ENCODE measurements at places on chromosomes 16 and 17.
A peak's percentile ranks its signal among the peaks of the same experiment; 100 is the strongest.

DNA sequence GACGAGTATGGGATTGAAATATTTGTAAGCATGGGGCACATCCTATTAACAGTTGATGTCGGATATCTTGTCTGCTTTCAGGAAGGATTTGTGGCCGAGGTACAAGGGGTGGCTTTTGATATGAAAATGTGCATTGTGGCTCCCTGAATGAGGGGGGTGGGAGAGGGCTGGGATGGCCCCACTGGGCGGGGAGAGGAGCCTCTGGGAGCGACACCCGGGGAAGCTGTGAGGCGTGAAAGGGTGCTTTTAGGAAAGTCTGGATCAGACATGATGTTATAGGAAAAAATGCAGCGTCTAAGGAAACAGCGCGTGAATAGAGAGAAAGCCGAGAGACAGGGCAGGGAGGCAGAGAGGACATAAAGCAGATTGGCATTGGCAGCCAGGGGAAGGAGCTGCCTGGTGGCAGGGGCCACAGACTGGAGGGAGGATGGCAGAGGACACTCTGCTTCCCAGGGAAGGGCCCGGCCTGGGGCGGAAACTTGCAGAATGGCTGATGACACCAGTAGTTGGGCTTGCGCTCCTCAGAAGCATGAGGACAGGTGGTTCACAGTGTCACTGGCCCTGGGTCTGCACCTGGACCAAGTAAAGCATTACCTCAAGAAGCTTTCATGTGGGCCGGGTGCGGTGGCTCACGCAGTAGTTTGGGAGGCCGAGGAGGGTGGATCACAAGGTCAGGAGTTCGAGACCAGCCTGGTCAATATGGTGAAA lies 95.7 kb downstream of the NTN1 start:
- no peak for DNase-seq

GRCh38 chr16:12271006-12271405 lies 294.5 kb downstream of the SNX29 start:
- no peak for DNase-seq

DNA sequence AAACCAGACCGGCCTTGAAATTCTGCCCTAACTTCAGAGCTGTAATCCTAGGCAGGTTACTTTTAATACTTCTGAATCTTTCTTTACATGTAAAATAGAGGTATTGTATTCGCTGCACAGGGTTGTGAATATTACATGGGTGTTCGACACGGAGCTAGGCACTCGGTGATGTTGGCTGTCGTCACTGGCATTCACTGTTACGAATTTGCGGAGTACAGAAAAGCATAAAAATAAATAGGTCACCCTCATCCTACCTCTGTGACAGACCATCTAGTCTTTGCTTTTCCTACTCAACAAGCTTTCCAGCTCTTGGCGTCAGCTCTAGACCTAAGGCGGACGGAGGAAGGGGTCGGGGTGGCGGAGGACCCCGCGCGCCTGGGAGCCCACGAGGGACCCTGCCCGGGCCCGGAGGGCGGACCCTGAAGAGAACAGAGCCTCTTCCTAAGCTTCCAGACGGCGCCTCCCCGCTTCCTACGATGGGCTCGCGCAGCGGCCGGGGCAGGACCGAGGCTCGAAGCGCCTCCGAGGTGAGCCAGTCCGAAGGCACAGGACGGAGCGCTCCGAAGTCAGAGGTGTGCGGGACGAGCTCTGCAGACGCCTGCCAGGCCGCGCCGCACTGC lies 879 bp upstream of the SPG7 start:
- DNase-seq, result peak; percentile 13

DNA sequence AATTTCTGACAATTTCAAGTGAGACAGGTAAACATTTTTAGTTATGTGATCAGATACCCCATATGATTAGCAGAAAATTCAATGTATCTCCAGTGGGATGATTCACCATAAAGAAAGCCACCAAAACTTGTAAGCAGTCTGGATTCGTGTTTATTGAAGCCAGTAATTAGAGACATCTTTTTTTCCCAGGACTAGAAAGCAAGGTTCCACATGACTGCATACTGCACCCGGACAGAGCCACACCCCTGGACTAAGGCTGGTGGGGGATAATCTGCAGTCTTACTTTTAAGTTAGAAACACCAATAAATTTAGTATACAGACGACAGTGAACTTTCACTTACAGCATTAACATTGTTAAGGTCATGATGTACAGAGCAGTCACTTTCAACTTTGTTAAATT lies 24.2 kb upstream of the CMTM4 start:
- no peak for DNase-seq

DNA sequence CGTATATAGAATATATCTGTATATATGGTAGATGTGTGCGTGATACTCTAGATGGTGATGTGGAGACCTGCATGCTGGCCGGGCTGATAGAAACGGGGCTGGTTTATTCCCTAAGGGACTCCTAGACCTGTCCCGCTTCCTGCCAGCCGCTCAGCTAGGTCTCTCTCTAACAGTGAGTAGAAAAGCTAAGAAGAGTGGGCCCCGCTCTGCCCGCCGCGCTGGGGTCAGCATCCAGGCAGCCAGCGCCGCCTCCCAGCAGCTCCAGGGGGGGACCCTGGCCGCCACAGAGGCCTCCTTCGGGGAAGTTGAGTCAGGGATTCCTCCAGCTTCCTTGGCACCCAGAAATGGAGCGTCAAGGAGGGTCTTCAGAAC lies 9.4 kb downstream of the CYGB start:
- no peak for DNase-seq

GRCh38 chr16:57682809-57683635 lies 11.6 kb upstream of the DRC7 start:
- no peak for DNase-seq

DNA sequence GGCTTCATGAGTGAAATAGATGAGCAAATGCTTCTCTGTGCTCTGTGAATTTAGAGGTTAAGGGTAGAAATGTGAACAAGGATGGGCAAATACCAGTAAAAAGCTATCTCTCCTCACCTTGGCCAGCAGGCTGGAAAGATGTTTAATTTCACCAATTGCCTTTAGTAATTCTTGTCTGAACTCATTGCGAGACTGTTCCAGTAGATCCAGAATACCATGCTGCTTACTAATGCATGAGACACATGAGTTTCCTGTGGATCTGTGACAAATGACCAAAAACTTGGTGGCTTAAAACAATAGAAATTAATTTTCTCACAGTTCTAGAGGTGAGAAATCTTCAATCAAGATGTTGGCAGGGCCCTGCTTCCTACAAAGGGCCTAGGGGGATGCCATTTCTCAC lies 9.3 kb upstream of the ZNF624 start:
- DNase-seq, result no peak

DNA sequence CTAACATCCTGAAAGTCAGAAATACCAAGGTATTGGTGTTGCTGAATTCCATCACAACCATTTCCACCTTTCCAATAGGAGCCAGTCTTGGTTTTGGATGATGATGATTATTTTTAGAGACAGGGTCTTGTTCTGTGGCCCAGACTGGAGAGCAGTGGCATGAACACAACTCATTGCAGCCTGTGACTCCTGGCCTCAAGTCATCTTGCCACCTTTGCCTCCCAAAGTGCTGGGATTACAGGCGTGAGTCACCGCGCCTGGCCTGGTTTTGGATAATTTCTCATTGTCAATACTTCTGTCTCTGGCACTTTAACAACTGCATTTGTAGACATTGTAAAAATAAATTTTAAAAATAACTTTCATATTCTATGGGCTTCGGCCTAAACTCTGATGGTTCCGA lies 22.6 kb downstream of the STAT5B start:
- no peak for DNase-seq

- no peak for DNase-seq
Observed at GRCh38 chr16:73171901-73172240, 123.9 kb upstream of the ZFHX3 start.

DNA sequence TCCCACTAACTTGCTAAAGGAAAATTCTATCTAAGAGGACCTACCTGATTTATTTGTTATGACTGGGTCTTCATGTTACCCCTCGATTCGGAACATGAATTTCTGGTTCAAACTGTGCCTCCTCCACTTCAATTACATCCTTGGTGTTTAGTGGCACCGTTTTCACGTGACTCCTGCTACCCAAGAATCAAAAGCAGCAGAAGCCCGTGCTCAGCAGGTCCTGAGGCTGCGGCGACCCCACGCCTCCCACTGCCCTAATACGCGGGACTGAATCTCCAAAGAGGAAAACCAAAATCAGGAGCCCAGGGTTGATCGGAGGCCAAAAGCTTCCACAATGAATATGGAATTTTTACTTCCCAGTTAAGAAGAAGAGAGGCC lies 94.0 kb upstream of the METRNL start:
- no peak for DNase-seq

DNA sequence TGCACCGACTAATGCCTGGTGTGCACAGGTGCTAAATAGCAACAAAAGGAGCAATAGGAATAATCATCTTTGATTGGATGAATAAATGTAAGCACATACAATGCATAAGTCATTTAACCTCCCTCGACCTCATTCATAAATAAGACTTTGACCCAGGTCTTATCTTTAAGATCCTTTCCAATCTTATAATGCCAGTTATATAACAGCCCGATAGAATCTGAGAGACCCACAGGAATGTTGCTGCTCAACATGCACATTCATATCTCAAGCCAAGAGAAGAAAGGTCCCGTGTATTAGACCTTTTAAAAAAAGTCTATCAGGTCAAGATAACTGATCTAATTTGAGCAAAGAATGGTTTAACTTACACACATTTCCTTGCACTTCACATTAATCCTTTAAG lies 146.8 kb upstream of the SOX9 start:
- no peak for DNase-seq

DNA sequence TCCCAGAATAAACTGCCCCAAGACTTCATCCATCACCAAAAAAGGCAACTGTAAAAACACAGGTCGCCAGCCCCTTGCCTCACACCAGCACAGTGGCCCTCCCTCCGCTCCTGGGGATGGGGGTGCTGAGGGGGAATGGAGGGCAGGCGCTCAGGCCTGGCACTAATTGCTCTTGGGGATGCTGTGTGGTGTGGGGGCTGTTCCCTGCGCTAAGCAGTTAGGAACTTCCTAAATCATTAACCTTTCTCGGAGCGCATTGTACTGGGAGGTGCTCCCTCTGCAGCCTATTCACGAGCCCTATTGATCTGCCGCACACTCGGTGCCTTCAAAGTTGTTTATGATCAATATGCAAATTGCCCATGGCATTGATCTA lies 199.9 kb downstream of the ZFHX3 start:
- DNase-seq, result no peak

- DNase-seq, result no peak
Observed at GRCh38 chr17:28178800-28179199, 136.3 kb downstream of the NLK start.

DNA sequence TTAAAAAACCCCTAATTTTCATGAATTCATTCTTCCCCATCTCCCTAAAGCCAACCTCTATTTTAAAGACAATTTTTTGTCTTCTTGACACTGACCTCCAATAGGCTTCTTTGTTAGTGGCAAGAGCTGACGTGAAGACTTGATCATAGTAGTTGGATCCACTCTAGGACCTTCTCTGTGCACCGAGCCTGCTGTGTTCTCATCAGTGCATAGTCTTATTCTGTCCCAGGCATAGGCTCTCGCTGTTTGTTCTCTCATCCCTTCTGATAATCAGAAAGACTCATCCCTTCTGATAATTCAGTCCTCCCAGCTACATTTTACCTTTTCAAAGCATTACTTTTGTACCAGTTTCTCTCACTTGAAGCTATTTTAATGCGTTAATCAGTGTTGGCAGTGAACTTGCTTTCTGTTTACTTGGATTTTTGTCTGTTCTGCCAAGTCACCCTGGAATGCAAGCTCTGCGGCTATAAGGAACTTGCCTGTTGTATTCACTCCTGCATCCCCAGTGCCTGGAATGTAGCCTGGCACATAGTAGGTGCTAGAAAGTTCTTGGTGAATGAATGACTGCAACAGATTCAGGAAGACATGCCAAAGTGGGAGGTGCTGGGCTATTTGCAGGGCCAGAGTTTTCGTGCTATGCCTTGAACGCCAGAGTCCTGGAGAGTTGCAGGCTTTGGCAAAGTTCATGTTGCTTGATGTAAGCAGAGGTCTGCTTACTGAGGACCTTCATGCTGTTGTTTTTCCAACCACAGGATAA lies 147.6 kb upstream of the MPHOSPH6 start:
- DNase-seq, result no peak

DNA sequence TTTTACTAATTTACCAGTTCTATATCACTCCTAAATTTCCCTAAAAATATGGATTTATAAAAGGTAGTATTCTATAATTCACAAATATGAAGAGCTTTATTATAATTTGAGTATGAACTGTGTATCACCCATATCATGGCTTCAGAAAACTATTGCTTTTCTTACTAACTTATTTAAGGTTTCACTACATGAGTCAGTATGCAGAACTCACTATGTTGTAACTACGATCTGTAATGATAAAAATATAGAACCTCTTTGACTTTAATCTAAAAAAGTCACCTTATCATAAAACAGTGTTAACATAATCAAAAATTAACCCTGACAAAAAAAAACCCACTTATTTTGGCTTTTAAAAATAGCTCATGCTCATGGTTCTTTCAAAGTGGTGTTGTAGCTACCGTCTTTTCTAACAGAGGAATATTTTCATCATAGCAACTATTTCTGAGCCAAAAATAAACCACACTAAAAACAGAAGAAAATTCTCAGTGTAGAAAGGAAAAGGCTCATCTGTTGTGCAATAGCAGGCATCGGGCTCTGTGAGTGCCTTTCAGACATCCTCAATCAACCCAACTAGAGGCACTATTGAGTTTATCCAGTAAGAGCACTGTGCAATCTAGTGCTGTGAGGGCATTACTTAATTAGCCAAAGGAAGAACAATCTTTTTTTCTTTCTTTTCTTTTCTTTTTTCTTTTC lies 42.1 kb downstream of the ITGAM start:
- DNase-seq, result no peak

GRCh38 chr16:3094289-3095027 lies 4.6 kb downstream of the ZSCAN10 start:
- no peak for DNase-seq

- no peak for DNase-seq
Observed at GRCh38 chr17:47829870-47830269, 1.5 kb downstream of the MRPL10 start.

GRCh38 chr17:51888816-51889215 lies 269.7 kb downstream of the CA10 start:
- DNase-seq, result no peak

- DNase-seq, result no peak
Observed at GRCh38 chr16:87067003-87067556, 250.1 kb downstream of the C16orf95 start.

DNA sequence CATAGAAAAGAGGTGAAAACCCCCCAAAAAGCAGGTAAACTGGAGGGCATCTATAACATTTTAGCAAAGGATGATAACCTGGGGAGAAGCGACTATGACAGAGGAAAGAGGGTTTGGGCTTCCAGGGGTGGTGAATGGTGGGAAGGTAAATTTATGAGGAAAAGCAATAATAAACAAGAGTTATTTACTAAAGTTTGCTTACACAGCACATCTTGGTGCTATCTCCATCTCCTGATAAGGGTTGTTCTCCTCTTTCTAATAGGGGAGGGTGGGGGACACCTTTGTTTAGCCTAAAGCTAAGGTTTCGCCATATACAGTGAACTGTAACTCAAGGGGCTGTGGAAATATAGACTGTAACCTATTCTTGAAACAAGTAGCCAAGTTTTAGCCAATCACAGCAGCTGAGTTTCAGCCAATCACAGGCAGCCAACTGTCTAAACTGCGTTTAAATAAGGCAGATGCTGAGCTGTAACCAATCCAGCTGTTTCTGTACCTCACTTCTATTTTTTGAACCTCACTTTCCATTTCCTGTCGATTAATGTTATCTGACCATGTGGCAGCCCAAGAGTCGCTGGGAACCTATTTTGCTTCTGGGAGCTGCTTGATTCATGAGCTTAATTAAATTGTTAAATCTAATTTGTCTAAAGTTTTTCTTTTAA lies 191.8 kb downstream of the MAP2K6 start:
- no peak for DNase-seq

Data from activated T-cell treated with anti-CD3 and anti-CD28 coated beads for 24 hours (primary cell).